ENCODE measurements at places on chromosomes 2 and 18.
A peak's percentile ranks its signal among the peaks of the same experiment; 100 is the strongest.

GRCh38 chr2:168354499-168354898 is 101.6 kb upstream of the CERS6 start:
- no peak for DNase-seq

DNA sequence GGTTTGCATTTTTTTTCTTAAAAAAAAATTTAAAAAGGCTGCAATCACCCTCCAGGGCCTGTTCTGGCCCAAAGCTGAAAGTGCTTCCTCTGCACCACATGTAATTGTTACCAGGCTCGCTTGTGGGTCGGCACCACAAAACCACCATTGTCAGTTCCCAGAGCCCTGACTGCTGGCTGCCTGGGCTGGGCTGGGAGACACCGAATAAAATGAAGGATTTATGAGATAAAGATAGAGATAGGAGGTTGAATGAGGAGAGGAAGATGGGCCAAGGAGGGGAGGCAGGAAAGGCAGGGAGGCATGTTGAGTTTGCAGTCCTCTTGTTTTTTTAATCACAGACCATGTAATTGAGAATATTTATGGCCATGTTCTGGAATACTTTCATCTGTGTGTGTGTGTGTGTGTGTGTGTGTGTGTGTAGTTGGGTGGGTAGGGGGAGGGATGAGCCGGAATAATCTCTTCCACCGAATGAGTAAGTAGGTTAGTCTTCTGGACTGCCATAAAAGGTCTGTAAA is 14.7 kb downstream of the NRP2 start:
- DNase-seq = no peak

- DNase-seq = no peak
Measured at GRCh38 chr2:3293221-3293620, 84.4 kb downstream of the EIPR1 start.

GRCh38 chr2:214995409-214995808 is 143.0 kb downstream of the ABCA12 start:
- no peak for DNase-seq

DNA sequence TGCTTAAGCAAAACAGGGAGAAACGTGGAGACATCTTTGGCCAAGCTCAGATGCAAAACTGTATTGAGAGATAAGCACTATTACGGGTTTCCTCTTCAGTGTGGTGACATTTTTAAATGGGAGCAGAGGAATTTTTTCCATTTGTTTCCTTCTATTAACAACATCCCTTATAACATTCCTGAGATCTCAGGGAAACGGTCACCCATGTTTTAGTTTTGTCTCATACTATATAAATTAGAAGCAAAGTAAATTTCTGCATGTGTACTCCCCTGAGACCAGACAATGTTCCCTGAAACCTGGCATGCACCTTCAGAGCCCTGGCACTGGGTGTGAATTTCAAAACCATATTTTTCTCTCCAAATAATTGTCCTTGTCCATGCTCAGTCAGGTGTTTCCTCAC is 57.6 kb upstream of the RNF152 start:
- no peak for DNase-seq

- DNase-seq = no peak
Measured at GRCh38 chr2:10168221-10168620, 45.7 kb downstream of the RRM2 start.

GRCh38 chr2:30136764-30137444 is 9.9 kb upstream of the YPEL5 start:
- DNase-seq = no peak

DNA sequence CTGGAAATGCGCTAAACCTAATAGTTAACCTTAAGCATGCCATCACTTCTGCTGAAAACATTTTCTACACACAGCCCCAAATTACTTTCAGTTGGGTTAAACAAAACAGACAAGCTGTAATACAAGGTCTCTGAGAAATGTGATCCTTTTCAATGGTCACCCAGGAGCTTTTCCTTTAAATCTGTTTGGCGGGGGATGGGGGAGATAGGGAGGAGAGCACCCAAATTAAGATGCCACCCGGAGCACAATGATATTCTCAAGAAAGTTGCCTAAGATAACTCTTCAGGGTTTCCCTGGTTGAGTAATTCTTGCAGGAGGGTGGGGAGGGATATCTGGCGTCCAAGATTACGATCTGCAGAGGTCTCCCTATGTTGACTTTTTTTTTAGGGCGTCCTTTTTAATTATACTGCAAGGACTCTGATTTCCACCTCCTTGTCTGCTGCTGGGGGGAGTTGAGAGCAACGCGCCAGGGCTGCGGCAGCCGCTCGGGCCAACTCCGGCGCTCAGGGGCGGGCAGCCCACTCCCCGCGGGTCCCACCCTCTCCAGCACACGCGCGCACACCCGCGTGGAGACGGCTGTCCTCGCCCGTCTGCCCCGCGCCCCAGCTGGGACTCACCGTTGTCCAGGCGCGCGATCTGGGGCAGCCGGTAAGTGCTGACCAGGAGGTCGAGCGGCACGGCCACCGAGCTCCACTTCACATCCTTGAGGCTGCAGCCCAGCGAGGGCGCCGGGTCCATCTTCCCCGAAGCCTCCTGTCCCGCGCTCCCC is 807 bp downstream of the GAREM1 start:
- DNase-seq = no peak

DNA sequence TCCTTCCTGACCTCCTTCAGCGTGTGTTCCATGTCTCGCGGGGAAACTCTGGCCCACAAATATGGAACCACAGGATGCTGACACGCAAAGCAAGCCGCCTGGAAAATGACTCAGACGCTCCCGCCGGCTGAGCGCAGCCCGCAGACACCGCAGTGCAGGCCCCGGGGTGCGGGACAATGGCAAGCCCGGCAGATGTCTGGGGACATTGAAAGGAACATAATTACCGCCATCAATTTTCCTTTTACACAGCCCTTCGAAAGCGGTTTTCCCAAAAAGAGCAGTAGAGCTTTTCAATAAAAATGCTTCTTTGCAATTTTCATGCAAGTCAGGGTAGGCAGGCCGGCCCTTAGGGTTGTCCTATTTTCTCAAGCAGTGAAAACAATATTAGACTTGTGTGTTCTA is 159.2 kb upstream of the SH3BP4 start:
- DNase-seq = no peak

DNA sequence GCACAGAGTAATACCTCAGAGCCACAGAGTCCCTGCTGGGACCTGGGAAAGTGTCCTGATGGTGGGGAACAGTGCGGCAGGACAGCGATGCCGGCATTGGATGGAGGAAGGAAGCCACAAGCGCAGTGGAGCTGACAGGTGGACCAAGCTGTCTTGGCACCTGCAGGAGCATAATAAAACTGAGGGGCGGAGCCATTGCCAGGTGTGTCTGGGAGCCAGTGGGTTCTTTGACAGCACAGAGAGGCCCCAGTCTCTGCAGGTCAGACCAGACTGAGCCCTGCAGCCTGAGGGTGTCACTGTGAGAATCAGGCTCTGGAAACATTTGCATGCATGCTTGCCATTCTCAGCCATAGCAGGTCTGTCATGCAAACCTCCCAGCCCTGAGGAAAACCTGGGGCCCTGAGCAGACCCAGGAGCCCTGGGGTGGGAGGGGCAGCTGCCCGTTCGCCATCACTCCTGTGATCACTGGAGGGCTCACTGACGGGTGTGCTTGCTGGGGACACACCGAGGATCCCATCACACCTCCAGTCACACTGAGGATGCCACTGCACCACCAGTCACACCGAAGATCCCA is 210.5 kb upstream of the HDAC4 start:
- DNase-seq = no peak

DNA sequence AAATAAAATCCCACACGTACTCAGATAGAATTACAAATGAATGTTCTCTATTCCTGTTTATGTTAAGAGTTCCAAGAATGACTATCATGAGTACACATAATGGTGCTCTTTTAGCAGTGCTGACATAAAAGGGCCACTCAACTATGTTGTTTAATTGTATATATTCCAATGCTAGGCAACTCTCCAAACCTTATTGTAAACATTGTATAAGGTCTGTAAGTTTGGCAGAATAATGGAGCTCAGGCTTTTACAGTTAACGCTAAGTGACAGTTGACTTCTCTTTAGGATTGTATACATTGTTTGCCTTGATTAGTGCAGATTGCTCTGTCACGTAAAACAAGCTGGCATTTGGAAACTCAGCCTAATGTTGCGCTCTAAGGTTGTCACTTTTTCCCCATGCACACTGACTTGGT is 20.8 kb downstream of the RBMS1 start:
- no peak for DNase-seq

DNA sequence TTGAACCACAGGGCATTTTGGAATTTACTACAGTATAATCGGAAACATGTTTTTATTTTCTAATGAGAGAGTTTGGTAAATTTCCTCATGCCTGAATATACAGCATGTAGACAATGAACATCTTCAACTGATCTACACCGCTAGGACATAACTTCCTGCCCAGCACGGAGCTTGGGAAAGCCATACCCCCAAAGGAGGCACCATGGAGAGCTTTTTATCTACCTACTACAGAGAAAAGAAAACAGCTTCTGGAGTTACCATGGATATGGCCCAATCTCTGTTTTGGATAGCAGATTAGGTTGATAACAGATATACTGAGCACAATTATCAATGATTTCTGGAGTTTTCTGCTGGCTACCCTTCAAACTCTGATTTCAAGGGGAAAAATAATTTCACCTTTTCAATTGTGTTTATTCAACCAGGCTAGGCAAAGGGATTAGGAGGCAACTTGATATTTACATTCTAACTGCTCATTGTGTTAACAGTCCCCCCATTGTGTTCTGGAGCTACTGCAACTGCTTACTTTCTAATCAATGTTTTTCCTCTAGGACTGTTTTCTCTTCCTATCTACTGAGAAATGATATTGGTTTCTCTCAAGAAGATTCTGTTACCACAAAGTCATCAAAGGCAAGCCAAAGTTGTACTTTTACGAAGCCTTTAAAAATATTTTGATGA is 123.0 kb upstream of the ARHGAP28 start:
- DNase-seq = no peak

DNA sequence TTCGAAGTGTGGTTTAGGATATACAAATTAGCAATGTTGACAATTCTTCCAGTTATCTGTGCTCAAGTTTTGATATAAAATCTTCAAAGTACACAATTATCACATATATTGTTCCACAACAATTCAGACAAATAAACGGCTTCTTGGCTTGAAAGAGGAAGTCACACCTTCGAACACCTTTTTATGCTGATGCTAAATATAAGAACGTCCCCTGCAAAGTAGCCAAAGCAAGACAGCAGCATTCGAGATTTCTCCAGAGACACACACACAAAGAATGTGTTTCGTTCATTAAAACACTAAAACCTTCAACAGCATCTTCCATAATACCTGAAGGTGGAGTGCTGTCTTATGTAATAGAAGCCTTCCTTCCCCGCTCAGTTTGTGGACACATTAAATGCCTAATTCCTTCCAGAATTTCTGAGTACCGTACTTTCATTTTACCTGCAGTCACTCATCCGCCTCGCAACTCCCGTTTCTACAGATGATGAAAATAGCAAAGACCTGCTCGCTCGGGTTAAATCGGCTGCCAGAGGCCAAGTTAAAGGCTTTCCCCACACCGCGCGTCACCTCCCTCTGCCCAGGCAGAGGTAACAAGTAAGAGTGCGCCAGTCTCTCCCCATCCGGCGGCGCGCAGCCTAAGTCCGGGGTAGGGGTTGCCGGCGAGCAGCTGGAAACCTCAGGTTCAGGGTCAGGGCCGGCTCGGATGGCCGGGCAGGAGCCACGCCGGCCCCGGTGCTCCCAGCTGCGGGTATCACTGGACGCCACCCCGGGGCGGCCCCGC is 847 bp downstream of the SERPINE2 start:
- DNase-seq = peak; percentile 51

DNA sequence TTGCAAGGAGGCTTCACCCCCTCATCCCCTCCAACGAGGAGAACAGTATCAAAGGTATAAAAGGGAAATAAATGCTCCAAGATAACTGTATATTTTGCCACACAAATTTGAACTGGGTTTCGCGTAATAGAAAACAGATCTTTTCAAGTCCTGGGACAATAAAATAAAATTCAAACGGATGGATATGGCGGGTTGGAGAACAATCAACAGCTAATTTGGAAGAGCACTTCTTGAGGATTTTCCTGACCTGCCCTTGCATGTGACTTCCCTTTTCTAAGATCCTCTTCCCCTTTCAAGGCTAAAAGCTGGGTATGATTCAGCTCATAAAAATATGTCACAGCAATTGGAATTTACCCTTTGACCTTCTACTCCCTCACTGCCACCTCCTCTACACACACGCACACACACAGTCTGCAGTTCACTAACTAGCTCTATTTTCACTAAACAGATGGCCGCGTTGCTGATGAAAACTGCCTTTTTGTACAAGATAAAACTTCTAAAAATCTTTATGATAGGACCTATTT is 386.9 kb downstream of the FIGN start:
- DNase-seq = no peak

- DNase-seq = no peak
Measured at GRCh38 chr2:197081294-197081693, 154.8 kb upstream of the PGAP1 start.

DNA sequence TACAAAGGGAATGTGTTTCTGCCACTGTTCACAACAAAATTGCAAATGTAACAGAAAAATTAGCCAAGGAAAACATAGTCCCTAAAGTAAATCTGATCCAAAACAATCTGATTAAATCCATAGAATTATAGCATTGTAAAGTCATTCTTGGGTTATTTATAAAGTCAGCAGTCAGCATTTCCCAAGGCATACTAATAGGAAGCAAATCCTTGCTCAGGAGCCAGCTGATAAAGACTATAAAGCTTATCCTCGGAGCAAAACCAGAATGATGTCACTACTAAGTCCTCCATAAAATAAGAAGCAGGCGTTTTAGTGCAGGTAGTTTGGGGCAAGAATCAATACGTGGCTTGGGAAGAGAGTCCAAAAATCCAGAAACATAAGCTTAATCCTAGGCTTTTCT is 67.3 kb upstream of the CSRNP3 start:
- DNase-seq = no peak

DNA sequence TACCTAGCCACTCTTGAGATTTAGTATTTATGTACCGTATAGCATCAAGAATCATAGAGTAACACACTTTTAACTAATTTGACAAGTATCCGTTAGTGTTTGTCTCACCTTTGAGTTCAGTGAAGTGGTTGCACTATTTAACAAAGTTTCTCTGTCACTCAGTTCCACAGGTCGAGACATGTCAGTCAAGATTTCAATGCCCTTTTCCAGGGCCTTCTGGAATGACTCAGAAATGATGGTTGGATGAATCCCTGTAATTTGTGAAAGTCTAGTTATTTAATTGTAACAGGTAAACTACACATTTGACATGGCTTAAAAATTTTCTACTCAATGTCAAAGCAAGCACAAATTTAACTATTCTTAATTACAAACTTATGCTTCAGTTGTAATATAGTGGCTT is 9.7 kb downstream of the CCT4 start:
- DNase-seq = no peak

DNA sequence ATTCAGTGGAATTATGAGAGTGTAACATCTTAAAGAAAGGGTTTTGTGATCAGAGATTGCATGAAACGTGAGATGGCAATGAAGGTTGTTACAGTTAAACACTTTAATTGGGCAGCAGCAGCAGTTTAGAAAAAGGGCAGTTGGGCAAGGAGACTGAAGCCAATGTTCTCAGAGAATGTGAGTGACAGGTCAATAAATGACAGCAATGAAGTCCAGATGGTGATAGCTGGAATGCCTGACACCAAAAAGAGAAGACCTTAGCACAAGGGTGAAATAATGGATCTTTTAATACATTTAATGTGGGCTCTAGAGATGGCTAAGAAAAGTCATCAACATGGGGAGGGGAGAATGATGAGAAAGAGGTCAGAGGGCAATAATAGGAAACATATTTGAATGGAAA is 89.4 kb upstream of the CDH7 start:
- DNase-seq = no peak

- peak; percentile 23 for DNase-seq
Measured at GRCh38 chr2:25159949-25160348, 8.4 kb downstream of the POMC start.

GRCh38 chr2:238446371-238446770 is 19.6 kb downstream of the ASB1 start:
- no peak for DNase-seq

- no peak for DNase-seq
Measured at GRCh38 chr2:201357221-201357620, at the start of gene FLACC1. Gene FLACC1, minus strand, starts transcription at chr2:201357345. Its CDS starts 5,941 bp downstream, at chr2:201351404.
